ENCODE measurements at places on chromosomes 7 and 10.

DNA sequence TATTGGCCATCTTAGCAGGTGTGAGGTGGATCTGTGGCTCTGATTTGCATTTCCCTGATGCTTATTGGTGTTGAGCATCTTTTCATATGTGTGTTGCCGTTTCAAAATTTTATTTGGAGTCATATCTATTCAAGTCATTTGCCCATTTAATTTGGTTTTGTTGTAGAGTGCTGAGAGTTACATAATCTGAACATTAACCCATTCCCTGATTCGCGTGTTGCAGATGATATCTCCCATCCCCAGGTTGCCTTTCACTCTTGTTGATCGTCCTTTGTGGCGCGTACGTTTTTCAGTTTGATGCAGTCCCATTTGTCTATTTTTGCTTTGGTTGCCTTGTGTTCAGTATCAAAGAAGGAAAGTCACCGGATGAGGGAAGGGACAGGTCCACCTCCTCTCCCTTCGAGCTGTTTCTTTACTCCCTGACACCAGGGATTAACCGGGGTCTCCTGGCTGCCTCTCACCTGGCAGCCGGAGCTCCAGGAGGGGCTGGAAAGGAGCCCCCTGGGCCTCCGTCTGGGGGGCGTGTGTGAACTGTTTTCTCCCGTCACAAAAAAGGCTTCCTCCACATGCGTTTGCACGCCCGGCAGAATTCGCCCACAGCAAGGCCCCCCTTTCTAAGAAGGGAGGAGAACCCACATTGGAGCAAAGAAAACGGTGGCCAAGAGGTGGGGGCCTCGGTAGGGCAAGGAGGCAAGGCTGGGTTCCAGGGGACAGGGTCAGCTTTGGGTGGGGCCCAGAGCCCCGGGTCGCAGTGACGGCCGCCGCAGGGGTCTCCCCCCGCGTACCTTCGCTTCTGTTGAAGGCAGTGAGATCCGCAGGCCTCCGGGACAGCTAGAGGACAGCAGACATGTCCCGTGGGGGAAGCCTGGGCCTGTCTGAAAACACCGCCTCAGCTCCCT lies 8.3 kb downstream of the MNX1 start:
- no peak for DNase-seq

DNA sequence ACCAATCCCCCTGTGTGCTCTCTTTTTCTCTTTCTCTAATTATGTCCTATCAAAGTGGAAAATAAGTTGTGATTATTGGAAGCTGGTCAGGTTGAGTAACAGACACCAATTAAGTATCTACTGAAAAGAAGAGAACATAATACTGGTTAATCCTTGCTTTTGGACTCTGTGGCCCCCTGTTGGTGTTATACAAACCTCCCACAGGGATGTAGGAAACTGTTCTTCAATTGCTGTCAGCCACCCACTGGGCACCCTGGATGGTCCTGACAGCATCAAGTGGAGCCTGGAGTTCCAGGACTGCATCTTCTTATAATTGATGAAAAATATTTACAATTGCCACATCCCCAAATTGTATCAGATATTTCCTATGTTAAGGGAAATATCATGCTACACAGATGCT lies 939.7 kb downstream of the KCNMA1 start:
- no peak for DNase-seq

DNA sequence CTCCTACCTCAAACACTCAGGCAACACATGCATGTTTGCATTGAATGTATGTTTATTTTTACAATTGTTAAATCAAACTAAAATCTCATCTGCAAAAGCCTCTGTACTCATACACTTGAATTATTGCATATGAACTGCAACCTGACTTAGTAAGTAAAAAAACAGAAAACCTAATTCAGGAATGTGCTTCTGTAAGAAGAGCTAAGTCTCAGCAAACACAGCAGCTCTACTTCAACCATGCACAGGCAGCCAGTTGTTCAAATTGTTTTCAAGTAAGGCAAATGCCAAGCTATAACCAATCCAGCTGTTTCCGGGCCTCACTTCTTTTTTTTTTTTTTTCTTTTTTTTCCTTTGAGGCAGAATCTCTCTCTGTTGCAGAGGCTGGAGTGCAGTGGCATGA lies 93.5 kb upstream of the MALRD1 start:
- DNase-seq, result no peak

GRCh38 chr10:16195178-16195769 lies 241.5 kb upstream of the PTER start:
- no peak for DNase-seq

- DNase-seq, result no peak
Measured at GRCh38 chr7:4249241-4249640, 432.9 kb upstream of the FOXK1 start.

- DNase-seq, result peak; percentile 62
Measured at GRCh38 chr10:11533328-11533781, 78.1 kb downstream of the USP6NL start.

GRCh38 chr10:48769706-48770435 lies 85.2 kb downstream of the WDFY4 start:
- no peak for DNase-seq

- DNase-seq, result no peak
Measured at GRCh38 chr10:125316436-125316835, 156.1 kb upstream of the CTBP2 start.

- no peak for DNase-seq
Measured at GRCh38 chr7:1187127-1187526, 27.1 kb upstream of the ZFAND2A start.

DNA sequence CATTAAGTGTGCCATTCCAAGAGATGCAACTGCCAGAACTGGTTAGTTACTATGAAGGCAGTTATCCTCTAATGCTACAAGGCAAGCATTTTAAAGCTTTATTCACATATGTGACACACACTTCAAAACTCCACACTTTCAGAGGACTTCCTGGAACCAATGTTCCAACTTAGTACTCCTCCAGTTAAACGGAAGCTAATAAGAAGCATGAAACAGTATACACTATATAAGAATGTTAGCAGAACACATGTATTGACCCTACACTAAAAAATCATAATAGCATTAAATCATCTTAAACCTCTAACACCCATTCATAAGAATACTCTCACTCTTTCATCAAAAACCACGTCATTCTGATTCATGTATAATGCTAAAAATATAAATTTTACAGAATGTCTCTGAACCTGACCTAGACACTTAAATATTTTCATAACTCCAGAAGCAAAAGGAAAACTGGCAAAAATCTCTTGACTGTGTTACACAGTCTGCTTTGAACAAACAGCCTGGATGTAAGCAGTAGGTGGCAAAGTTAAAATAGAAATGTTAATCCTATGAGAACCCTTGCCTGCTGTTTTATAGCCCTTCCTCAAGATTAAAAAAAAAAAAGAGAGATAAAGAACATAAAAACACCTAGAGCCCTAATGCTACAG lies 135.0 kb downstream of the SEMA3C start:
- no peak for DNase-seq

GRCh38 chr7:13948019-13948801 lies 41.3 kb downstream of the ETV1 start:
- no peak for DNase-seq

- no peak for DNase-seq
Measured at GRCh38 chr7:55520426-55521140, 51.7 kb downstream of the VOPP1 start.

- no peak for DNase-seq
Measured at GRCh38 chr7:41885748-41886147, 182.9 kb upstream of the INHBA start.

DNA sequence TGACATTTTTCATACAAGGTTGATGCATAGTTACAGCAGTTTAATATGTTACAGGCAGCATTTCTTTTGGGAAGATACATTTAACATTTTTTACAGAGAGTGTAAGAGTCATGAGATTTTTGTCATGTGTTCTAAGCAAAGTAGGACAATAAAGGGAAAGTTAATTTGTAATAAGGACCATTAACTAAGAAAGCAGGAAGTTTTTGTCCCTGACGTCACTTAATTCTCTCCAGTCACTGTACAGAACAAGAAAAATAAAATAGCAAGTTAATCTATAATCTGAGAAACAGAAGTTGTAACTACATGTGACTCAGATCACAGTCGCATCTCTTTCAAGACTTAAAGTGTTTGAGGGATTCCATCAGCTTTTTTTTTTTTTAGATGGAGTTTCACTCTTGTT lies 49.5 kb upstream of the CAPZA2 start:
- no peak for DNase-seq

GRCh38 chr7:51035716-51036115 lies 253.0 kb upstream of the GRB10 start:
- no peak for DNase-seq

DNA sequence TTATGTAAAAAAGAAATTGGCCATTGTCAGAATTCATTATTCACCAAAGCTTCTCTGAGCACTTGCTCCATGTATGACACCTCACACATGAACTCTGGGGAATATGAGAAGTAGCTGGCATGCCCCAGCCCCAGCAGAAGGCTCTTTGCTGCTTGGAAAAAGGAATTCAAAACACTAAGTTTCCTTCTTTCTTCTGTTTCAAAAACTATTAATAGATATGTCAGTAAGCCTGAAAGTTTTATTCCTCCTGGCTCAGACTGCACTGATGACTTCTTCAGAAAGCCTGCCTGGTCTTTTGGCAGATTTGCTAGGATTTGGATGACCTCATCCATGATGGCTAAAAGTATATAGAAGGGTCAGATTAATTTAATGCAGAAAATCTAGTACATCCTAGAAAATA lies 511.0 kb downstream of the GFRA1 start:
- DNase-seq, result no peak

- no peak for DNase-seq
Measured at GRCh38 chr10:69801434-69802315, at the start of gene COL13A1. COL13A1 (plus strand) TSS chr10:69801906; CDS start chr10:69802424, 518 bp downstream.

GRCh38 chr10:60989400-60989876 lies 45.5 kb upstream of the RHOBTB1 start:
- DNase-seq, result no peak

DNA sequence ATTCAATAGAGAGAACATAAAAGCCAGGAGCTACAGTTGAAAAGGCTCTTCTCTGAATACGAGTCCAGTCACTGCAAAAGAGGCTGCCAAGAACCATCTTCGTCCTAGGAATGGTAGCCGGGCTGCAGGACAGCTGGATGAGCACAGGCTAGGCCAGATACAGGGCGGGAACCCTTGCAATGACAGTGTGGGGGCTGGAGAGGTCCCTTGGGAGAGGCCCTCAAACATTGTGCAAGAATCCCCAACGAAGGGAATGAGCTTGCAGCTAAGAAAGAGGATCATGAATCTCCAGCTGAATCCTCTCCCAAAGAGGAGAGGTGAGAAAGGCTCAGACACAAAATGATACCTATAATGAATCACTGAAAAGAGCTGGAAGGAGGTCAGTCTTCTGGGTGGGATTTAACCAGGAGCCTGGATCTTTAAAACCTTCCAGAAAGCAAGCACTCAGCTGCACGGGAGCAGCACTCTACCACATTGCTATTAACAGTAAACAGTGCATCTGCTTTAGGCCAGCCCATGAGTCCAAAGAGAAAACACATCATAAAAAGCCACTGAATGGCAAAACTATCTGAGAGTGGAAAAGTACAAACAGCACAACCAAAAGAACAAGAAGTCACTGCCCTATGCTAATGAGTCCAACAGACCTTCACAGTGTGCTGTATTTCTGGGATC lies 287.9 kb downstream of the TNS3 start:
- DNase-seq, result no peak

DNA sequence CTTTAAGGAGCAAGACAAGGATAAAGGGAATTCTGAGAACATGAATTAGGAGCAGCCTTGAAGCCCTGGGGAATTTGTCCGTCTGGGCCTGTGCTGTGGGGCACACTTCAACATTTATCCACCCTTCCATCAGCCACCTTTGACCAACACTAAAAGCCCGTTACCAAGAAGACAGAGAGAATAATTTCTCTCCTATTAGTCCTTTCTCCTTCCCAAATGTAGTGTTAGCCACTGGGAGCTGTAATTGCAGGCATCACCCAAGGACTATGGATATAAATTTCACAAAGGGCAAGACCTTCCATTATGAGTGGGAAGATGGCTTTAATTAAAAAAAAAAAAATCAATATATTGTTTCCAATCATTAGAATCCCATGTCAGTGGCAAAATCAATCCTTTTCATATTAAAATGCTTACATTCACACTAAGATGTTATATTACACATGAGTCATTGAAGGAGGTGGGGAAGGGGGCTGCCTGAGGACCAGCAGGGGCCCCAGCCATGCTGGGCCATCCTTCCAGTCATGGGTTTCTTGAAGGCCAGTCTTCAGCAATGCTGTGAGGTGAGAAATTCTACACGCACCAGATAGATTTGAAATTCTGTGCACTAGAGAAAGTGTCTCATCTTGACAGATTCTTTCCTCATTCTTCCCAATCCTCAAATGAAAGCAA lies 292.5 kb upstream of the NRP1 start:
- DNase-seq, result no peak

DNA sequence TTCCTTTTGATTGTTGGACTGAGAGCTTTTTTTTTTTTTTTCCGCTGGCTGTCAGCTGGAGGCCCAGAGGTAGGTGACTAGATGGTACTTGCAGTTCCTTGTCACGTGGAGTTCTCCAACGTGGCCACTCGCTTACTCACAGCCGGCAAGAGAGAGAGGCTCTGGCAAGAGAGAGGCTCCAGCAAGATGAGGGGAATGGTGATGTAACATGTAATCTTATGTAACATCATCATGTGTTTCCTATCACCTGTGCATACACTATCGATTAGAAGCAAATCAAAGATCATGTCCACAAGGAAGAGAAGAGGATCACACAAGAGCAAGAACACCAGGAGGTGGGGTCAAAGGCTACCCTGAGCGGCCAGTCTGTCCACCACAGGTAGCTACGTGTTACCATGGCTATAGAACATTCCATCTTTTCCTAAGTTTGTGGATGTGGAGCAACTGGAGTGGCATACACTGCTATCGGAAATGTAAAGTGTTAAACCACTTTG lies 4.0 kb upstream of the BORCS7 start:
- no peak for DNase-seq

- DNase-seq, result no peak
Measured at GRCh38 chr7:22613496-22613895, 113.5 kb upstream of the IL6 start.

DNA sequence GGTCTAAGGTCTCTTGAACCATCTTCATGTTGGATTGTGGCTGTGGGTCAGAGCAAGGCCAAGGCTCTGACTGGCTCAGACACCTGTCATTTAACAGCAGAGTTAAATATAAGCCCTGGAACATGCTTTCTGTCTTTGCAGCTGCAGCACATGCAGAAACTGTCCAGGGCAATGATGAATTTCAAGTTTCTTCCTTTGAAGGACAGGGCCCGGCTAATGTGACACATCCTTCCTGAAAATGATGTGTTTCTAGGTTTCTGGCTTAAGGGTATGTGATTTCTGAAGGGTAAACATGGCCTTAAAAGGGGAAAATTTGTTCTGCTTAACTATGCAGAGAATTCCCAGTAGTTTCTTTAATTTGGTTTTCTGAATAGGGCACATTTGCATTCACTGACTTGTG lies 34.0 kb upstream of the SLC35B4 start:
- no peak for DNase-seq
